ENCODE measurements at places on chromosomes 5 and 9.

GRCh38 chr5:39409033-39409432, 15.7 kb downstream of the DAB2 start:
- no peak for DNase-seq

DNA sequence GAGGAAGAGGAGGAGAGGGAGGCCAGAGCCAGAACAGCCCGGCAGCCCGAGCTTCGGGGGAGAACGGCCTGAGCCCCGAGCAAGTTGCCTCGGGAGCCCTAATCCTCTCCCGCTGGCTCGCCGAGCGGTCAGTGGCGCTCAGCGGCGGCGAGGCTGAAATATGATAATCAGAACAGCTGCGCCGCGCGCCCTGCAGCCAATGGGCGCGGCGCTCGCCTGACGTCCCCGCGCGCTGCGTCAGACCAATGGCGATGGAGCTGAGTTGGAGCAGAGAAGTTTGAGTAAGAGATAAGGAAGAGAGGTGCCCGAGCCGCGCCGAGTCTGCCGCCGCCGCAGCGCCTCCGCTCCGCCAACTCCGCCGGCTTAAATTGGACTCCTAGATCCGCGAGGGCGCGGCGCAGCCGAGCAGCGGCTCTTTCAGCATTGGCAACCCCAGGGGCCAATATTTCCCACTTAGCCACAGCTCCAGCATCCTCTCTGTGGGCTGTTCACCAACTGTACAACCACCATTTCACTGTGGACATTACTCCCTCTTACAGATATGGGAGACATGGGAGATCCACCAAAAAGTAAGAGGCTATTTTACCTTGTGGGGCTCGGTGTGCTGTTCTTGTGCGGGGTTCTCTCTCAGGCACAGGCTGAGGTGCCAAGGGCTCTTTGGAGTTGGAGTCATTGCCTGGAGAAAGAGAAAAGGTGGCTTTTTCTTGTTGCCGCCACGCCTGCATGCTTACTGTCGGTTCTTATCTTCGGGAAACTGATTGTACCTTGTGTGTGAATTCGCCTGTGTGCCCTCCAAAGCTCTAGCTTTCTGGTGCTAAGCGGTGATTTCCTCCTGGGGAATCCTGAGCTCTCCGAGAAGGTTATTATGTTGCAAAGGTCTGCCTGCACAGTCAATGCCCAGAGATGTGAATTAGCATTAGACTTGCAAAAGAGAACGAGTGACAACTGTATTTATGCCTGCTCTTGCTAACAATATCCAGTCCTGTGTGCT, at the start of gene ISL1:
Gene ISL1 (plus strand): TSS at position 318 of the 991 bp plus-strand sequence. CDS start 224 bp downstream, at position 542.
- peak; percentile 90 for DNase-seq

DNA sequence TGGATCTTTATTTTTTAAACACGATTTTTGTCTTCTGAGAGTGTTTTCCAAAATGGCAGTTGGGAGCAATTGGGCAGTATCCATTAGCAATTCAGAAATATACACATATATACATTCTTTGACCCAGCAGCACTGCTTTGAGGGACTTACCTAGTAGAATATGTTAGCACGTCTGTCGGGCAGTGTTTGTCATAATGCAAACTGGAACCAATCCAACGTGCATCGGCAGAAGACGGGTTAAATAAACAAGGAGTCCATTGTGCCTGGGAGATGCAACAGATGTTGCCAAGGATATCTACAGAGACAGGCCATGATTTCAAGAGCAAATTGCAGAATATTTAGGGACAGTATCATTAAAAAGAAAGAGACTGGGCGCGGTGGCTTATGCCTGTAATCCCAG, 107.0 kb downstream of the COL5A1 start:
- peak; percentile 67 for DNase-seq

- DNase-seq = no peak
Measured at GRCh38 chr9:17906841-17907778, 328.2 kb downstream of the SH3GL2 start.

DNA sequence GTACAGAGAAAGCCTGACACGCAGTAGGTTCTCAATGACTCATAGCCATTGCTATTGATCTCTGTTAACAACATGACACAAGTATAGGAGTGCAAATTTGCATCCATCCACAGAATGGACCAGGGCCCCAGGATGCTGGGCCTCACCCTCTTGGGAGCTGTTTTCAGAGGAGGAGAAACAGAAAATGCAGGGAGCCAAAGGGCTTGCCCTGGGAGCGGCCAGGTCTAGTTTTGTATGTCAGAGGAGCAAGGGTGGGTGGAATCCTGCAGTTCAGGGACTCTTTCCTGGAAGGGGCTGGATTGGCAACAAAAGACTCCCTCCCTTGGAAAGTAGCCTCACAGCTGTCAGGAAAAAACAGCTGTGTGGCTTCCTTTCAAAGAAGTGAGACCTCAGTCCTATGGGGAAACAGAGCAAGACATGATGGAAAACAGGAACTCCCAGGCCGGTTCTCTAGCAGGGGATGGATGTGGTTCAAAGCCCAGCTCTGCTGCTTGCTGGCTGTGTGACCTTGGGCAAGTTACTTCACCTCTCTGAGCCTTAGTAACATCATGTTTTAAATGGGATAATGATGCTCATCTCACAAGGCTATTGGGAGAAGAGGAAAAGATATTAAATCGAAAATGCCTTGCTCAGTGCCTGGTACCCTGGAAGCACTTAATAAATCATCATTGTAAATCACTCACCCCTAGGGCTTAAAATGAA, 50.5 kb upstream of the SH3PXD2B start:
- no peak for DNase-seq

DNA sequence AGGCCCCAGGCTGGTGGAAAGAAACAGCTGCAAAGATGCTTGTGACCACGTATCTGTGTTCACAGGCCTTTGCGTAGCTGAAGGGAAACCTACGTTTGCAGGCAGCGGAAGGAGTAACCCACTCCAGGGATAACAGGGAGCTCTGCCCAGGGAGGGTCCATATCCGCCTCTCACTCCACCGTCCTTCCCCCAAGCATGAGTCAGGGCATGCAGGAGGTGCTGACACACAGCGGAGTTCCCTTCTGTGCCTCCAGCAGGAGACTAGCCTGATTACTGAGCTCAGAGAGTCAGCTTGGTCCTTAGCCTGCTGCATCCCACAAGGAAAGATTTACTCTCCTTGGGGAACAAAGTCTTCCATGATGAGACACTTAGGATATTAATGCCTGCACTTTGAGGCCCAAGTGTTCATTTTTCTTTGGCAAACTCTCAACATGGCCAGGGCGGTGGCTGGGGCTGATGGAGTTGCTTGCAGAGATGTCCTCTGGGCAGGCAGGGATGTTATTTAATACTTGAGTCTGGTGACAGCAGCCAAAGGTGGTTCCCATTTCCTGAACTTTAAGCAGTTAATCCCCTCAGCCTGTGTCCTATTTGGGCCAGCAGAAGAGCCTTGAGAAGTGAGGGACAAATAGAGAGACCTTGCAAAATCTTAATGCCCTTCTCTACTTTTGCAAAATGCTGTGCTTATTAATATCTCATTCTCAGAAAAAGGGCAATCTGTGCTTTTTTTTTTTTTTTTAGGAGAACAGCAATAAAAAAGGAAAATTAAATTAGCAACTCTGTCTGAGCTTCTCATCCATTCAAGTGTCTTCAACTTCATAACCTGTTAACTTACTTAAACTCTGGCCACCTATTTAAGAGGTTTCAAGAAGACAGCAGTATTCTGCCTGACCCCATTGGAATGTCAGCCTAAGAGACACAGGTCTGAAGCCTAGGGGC, 222.1 kb downstream of the HSPA4 start:
- DNase-seq = no peak

DNA sequence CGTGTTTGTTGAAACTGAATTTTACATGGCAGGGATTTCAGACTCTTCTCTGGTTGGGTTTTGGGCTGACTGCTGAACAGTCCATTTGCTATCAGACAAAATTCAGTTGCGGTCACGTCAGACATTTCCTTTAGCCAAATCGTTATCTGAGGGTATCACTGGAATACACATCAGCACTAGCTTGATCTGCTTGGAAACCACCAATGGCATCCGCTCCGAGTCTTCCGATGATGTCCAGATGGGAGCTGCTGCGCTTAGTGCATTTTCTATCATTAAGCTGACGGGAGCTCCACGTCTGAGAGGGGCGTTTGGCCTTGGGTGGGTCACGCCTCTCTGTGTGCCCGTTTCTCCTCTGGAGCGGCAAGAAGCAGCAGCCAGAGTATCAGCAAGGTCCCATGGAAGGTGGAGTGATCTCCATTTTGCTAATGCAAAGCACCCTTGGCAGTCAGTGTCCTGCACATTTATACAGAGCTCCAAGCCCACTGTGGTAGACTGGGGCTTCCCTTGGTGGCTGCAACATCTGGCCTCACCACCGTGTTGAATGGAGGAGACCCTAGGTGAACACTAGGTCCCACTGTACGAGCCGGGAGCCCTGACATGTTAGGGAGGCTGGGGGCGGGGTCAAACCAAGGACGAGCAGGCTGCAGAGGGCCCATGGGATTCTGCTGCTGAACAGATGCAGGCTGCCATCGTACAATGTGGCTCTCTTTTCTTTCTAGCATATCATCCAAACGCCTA, 134.6 kb upstream of the PHYKPL start:
- no peak for DNase-seq

- DNase-seq = no peak
Measured at GRCh38 chr5:148011398-148012137, 52.2 kb upstream of the SPINK5 start.

GRCh38 chr9:25602400-25603044, 75.7 kb downstream of the TUSC1 start:
- DNase-seq = no peak

DNA sequence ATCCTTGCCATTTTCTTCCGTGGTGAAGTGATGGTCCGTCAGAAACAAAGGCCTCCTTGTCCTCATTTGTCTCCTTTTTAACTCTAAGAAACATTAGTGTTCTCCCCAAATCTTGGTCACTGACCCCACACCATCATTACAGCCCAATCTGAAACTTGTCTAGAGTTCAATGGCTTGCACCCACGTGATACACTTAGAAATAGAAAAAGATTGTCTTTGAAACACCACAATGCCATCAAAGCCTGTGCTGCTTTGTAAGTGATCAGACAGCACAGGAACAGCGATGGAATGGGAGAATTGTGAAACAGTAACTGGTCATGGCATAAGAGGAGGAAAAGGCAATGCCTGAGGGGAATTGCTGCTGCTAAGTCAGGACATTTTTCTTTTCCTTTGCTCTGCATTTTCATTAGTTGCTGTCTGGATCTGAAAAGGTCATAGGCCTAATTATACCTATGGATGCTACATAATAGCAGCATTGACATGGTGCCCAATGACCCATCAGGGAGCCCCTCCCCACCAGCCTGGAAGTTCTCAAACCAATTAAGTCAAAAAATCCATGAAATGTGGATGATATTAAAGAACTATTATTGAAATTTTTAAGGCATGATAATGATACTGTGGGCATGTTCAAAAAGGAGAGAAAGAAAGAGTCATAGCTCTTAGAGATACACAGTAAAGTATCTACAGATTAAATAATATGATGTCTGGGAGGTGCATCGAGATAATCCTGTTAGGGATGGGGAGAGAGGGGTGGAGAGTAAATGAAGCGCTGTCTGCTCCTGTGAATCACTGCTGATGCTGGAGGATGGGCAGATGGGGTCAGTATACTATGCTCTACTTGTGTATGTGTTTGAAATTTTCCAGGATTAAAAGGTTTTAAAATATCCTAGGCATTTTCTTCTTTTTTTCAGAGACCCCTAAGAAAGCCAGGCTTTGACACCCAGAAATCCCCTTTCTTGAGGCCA, 83.6 kb downstream of the ENC1 start:
- no peak for DNase-seq

- peak; percentile 2 for DNase-seq
Measured at GRCh38 chr5:134594797-134595457, 37.7 kb downstream of the SAR1B start.

DNA sequence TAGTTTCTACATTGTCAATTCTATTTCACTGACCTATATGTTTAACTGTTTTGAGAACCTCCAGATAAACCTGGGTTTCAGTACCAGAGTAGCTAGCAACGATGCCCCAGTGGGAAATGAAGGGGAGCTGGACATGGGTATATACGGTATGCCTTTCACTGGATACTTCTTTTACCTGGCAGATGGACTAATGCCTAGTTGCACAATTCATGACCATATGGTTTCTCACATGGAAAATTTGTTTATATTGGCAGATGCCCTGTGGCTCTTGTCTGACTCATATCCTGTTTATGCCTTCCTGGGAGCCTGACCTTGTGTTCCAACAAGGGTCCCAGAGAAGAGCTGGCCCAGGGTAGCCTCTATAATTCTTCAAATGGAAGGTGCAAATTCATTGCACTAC, 144.1 kb downstream of the MAT2B start:
- no peak for DNase-seq

GRCh38 chr9:8679371-8679822, 879.8 kb upstream of the DMAC1 start:
- no peak for DNase-seq

DNA sequence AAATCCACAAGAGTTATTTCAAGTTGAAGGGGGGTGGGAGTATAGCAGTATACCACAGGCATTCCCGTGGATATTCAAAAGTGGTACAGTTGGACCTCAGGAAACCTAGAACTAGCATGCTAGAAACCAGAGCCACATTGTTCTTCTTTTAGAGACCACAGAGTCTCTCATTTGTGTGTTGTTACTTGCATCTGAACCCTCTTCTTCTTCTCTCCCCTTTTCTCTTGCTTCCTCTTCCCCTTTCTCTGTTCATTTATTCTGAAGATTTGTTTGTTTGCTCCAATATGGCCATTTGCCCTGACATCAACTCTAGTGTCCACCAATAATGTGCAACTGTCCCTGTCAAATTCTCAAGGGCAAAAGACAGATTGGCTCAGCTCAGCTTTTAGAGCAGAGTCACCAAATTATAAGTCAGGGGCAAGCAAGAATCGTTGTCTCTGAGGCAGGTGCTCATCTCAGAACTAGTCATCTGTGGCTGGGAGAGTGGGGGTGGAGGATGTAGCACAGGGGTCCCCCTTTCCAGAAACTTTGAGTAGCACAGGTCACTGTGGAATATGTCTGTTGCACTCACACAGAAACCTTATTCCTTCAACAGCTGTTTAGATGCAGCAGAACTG, 321.1 kb downstream of the ARRDC3 start:
- DNase-seq = no peak

Measured in NCI-H1092 treated with DMSO at 0.1 percent for 48 hours (cell line).